ENCODE measurements at places on chromosomes 2 and 18. TPM values are rescaled to one million over a fixed set of nuclear protein-coding genes. Genes with fewer than 3 reads are reported as not detected.

The FRZB gene
- total RNA-seq: 3.7 TPM

The DNAJC5G gene
- 0.42 TPM for total RNA-seq

The TMEM247 gene
- total RNA-seq: not detected

The EPB41L3 gene
- 52.3 TPM for total RNA-seq

The CHRND gene
- total RNA-seq: 1.3 TPM

The COA5 gene
- 54.2 TPM for total RNA-seq

The TMEM37 gene
- total RNA-seq: 1.1 TPM

The TNFRSF11A gene
- 11.1 TPM for total RNA-seq

The MAL gene
- total RNA-seq: 3.6 TPM

The ICA1L gene
- total RNA-seq: 67.0 TPM

DNA sequence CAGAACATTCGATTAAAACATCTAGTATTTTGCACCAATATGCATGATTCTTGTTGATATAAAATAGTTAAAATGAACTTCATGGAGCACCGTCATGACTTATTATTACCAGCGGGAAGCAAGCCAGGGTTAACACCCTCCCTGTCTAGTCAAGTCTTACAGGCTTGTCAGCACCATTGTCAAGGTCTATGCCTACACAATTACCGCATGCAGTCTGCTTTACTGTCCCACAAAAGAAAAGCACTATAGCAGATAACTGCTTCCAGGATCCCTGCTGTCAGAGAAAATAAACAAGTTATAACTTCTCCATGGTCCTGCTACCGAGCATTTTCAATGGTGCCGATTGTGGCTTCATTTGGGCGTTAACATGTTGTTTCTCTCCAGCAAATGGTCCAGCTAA, 968.0 kb upstream of the FAM98A start:
- DNase-seq: no peak

DNA sequence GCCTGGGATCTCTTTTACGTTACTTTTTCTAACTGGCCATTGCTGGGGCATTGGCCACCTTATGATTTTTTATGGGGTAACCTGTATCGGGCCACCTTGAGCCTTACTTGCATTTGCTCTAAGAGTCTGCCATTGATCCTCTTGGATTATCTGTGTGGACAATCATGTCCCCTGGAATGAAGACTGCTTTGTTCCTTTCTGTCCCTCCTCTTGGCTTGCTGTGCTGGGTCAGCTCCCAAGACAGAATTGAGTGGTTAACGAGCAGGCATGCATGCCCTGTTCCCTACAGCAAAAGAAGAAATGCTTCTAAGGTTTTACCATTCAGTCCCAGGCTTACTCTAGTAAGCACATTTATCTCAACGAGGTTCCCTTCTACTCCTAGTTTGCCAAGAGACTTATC, 46.3 kb downstream of the MAL start:
- DNase-seq: no peak

DNA sequence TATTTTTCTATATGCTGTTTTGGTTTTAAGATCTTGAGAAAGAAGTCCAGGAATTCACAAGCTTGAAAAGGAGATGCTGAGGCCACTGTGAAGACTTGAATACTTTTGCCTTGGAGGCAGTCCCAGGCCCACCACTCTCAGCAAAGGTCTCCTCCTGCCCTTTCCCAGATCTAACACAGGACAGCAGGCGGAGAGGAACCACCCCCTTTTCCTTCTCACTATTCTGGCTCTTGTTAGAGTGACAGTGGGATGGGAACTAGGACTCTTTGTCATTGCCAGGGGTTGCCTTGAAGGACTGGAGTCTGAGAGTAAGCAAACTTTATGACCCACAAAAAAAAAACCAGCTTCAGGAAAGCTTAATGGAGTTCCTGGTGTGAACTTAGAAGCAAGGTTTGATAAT, 54.7 kb downstream of the E2F6 start:
- no peak for DNase-seq

GRCh38 chr2:117957616-117958015, 56.3 kb downstream of the CCDC93 start:
- DNase-seq: no peak

DNA sequence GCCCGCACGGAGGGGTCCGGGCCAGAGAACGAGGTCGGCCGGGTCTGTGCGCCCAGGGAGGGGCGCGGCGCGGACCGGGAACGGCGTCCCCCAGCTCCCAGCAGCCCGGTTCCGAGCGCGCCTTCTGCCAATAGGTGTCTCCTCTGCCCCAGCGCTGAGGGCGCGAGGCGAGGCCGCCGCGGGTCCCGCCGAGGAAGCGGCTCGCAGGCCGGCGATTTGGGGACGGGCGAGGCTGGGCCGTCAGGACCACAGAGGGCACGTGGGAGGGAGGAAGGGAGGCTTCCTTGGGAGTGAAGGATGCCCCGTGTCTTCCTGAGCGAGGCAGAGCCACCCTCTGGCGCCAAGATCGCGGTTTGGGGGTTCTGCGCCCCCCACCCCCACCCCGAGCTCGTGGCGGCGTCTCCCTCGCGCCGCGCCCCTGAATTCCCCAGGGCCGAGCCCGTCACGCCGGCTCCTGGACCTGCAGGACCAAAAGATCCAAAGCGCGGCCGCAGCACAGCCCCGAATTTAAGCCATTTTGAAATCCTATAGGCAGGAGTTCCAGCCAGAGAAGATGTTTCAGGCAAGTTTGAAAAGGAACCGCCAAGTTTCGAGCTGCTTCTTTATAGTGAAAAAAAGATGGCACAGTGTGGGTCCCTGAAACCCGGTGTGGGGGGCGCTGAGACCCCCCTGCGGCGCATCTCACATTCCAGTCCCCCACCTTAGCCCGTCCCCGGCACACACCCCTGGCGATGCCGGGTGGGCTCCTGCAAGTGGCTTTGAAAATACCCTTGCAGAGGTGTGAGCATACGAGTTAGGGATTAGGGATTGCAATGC, 909 bp downstream of the NFATC1 start:
- no peak for DNase-seq

- DNase-seq: no peak
Measured at GRCh38 chr18:33697498-33697897, 119.5 kb downstream of the ASXL3 start.

- no peak for DNase-seq
Measured at GRCh38 chr2:42841344-42841743, 49.0 kb upstream of the HAAO start.

DNA sequence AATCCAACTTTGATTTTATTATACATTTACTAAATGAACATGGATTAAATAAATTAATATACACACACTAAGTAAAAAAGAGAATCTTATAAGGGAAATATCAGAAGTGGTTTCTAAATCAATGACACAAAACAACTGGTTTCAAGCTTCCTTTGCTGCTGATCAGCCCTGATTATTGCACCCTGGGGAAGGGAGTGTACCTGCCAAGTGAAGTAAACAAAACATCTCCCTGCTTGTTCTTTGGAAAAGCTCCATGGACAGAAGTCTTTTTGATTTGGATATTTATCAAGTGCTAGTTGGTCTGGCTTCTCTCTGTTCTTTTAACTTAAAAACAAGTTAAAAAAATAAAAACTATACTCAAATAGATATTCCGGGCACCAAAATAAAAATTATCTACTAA, 190.1 kb downstream of the PDE11A start:
- DNase-seq: no peak

GRCh38 chr2:71674158-71674851, 220.9 kb downstream of the DYSF start:
- no peak for DNase-seq

- no peak for DNase-seq
Measured at GRCh38 chr2:232328516-232329460, 49.8 kb upstream of the ALPP start.

- no peak for DNase-seq
Measured at GRCh38 chr2:8620611-8621382, 61.1 kb upstream of the ID2 start.

GRCh38 chr18:22363867-22364463, 53.8 kb downstream of the CTAGE1 start:
- DNase-seq: no peak

DNA sequence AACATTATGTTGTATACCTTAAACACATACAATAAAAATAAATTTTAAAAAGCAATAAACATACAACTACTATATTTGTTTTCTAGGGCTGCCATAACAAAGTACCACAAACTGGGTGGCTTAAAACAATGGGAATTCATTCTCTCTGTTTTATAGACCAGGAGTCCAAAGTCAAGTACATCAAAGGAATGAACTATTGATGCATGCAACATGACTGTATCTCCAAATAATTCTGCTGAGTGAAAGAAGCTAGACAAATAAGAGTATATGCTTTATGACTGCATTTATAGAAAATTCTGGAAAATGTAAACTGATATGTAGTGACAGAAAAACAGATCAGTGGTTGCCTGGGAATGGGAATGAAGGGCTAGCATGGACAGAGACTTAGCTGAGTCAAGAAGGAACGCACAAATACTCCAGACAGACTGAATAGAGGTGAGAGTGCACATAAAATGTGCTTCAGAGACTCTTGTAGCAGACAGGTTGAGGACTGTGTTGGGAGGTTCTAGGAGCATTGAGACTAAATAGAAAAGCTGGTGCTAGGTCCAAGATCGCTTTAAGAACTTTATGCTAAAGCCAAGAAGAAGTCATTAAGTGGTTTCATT, 11.0 kb upstream of the PLA2R1 start:
- DNase-seq: no peak

- no peak for DNase-seq
Measured at GRCh38 chr2:118769707-118770400, 77.6 kb downstream of the EN1 start.

DNA sequence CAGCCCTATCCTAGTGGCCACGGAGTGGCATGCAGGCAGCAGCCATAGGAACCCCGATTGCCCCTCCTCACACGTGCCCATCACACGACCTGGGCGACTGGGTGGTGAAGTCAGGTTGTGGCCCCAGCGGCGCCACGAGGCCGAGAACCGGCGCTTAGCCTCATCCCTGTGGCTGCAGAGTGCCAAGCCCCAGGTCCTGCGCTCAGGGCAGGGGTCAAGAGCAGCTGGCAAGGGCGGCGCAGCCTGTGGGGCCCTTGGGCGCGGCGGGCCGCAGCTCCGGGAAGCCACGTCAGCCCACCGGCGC, 73.3 kb downstream of the RPIA start:
- DNase-seq: no peak

- no peak for DNase-seq
Measured at GRCh38 chr2:224870341-224870740, 154.2 kb upstream of the CCDC195 start.

DNA sequence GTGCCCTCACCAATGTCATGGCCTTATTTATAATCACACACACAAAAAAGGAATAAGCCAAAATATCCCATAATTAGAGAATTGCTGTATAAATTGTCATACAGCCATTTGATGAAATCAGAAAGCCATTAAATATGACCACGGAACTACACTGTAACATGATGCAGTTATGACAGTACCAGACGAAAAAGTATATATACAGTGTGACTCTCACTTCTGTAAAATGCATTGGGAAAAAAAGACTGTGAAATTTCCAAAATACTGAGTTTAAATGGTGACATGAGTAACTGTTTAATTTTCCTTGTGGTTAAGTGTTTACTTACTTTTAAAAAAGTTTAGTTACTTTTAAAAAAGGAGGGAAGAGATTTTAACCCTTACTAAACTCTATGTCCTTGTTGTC, 25.4 kb downstream of the UXS1 start:
- DNase-seq: no peak

DNA sequence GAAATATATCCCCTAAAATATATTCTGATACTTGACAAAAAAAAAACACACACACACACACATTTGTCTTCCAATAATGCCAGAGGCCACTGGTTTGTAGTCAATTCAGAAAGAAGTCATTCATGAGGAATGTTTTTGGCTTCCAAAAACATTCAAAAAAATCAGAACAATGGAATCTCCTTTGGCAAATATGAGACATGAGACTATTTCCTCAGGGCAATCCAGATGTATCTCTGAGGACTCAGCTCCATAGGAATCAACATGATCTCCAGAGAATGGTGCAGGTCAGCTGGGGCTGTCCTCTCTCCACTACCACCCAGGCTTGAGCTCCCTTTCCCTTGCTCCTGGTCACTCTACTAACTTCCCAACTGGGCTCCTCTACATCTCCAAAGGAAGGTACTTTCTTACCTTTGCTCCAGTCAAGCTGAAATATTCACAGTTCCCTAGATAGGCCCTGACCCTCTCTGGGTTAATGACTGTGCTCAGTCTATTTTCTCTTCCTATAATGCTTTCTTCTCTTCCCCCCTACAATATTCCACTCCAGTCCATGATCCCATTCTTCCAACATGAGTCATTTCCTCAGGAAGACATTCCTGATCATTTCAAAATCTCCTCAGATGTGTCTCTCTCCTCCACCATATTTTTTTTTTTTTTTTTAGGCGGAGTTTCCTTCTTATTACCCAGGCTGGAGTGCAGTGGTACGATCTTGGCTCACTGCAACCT, 145.3 kb downstream of the C1D start:
- DNase-seq: no peak

- no peak for DNase-seq
Measured at GRCh38 chr2:210421916-210422315, 54.6 kb downstream of the LANCL1 start.

- DNase-seq: no peak
Measured at GRCh38 chr18:43931439-43931838, 654.1 kb upstream of the SYT4 start.

- no peak for DNase-seq
Measured at GRCh38 chr2:45643543-45644542, 7.6 kb upstream of the PRKCE start.

GRCh38 chr18:48029296-48029986, 99.0 kb upstream of the SMAD2 start:
- DNase-seq: no peak

DNA sequence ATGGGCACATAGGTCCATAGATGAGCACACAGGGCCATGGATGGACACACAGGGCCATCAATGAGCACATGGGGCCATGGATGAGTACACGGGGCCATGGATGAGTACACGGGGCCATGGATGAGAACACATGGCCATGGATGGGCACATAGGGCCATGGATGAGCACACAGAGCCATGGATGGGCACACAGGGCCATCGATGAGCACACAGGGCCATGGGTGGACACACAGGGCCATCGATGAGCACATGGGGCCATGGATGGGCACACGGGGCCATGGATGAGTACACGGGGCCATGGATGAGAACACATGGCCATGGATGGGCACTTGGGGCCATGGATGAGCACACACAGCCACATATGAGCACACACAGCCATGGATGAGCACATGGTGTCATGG, 192.6 kb upstream of the HDAC4 start:
- no peak for DNase-seq

GRCh38 chr2:217092710-217093379, 233.0 kb upstream of the TNP1 start:
- DNase-seq: no peak

DNA sequence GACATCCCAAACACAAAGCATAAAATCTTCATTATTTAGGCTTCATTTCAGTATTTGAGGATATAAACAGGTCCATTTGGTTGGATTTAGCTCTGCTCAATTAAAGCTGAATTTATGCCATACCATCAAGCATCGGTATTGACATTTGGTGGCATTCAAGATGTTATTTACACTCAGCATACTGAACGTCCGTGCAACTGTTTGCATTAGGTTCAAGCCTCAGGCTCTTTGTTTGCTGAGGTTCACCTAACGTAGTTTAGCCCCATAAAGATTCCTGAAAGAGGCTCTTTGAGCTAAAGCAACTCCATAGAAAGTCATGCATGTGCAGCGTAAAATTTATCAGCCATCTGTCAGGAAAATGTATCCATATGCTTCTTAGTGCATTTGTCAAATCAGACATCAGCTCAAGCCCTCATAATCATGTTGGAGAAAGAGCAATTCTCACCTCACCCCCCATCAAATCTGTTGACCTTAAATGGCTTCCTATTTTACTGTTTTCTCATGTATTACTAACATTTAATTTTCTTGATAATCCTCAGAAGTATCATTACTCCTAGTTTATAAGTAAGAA, 366.9 kb downstream of the EPHA4 start:
- no peak for DNase-seq

All from urinary bladder (tissue), 4 donors.